ENCODE measurements at places on chromosomes 2 and 18.

DNA sequence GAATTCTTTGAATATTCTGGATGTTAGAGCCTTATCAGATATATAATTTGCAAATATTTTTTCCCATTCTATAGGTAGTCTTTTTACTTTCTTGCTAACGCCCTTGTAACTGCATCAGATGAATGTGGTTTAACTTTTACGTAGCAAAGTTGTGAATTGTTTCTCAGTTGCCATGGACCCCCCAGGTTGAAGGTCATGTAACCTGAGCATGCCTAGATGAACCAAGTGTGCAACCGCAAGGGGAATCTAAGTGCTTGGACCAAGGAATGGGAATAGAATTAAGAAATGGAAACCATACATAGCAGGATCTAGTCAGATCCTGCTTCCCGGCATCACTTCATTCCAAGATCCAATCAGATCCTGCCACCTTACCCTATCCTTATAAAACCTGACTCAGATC lies 65.1 kb upstream of the TNP1 start:
- no peak for DNase-seq

GRCh38 chr18:66749481-66750035 lies 145.7 kb upstream of the CDH19 start:
- no peak for DNase-seq

GRCh38 chr2:235812185-235812665 lies 318.4 kb downstream of the AGAP1 start:
- DNase-seq = no peak

GRCh38 chr2:72204786-72205503 lies 57.3 kb upstream of the CYP26B1 start:
- DNase-seq = no peak

DNA sequence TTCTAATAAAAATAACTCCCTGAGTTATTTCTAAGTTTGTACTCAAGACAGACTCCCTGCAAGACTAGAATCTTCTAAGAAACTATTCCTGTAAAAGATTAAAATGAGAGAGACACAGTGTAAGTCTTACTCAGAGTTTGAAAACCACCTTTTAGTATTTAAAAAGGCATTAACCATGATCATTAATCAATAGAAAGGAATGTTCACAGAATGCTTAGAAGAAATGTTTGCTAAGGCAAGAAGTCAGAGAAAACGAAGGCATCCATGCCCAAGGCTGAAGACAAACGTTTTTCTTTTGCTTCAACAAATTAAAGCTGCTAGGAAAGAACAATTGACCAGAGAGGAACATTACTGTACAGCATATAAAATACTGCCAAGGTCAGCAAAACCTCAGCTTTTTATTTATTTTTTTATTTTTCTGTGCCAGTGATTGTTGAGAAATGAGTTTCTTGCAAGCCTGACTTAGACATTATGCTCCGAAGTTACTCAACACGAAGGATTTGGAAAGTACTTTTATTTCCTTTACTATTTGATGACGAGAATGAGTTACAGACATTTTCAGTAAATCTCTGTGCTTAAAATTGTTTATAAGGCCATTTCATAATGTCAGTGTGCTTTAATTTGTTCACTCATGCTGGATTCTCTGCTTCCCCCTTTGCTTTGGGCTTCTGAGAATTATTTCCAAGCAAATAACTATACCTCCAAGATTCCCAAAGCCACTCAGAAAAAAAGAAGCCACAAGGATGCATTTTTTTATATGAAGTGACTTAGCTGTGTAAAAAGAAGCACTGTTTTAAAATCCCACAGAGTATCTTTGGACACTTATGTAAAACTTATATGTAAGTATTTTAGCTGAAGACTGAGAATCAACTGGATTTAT lies 20.5 kb downstream of the RND3 start:
- no peak for DNase-seq

DNA sequence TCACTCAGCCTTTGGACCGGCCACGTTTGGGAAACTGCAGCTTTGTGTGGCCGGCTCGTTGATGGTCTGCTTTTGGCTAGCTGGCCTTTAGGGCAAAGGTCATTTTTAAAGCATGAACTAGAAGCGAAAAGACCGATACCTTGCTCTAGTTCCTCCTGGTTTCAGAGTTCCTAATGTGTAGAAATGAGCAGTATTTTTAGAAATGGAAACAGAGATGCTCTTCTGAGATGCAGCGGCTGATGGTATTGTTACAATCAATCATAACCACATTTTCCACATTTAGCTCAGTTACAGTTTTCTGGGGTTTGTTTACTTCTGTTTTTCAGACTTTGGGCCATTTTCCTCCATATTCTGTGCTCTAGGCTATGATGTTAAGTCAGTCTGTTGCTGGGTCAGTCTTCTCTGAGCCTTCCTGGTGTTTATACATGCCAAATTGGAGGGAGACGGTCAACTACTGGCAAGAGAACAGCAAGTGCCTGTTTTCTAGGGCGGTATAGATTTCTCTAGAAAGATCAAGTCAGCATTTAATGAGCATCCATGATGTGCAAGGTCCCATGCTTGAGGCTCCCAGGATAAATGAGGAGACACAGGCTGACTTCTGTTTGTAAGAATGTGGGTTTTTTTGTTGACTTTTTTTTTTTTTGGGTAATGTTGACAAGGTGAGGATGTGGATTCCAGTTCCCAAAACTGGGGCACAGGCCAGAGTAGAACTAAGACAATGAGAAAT lies 28.0 kb downstream of the RNF144A start:
- peak; percentile 52 for DNase-seq

DNA sequence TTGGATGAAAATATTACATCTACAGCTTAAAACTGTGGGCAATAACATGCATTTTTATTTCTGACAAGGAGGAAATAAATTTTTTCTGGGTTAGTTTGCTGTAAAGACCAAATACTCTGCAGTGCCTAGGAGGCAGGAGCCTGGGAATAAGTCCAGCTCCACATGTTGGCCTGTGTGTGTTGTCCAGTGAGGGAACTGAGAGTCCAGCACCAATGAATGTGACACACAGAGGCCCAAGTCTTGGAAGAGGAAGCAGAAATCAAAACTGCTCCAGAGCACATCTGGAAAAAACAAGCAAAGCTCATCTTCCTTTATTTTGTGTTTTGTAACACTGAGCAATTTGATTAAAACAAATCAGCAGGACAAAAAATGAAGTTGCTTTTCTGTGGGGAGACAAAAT lies 63.1 kb upstream of the KLHL14 start:
- DNase-seq = no peak

- no peak for DNase-seq
These were observed 172.7 kb upstream of the TRIB2 start for GRCh38 chr2:12543978-12544558.

DNA sequence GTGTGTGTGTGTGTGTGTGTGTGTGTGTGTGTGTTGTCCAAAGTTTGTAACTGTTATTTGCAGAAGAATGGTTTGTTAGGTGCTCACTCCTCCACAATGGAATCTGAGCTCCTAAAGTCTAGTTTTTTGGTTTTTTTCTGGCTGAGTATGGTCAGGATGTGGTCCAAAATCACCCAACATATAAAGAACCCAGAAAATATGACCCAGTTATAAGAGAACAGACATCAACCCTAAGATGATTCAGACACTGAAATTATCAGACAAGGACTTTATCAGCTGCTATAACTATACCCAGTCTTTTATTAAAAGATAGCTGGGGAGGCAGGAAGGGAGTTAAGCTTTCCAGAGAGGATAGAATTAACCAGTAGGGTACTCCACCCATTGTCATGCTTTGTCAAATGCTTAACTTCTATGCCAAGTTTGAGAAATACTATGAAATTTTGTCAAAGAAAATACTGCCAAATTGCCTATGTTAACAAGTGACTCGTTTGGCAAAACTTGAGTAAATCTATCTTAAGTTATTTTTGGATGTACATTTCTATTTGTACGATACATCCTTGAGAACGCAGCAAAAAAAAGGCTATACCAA lies 57.5 kb downstream of the TANK start:
- DNase-seq = no peak

GRCh38 chr18:42635378-42636048 lies 480.0 kb downstream of the RIT2 start:
- DNase-seq = no peak

DNA sequence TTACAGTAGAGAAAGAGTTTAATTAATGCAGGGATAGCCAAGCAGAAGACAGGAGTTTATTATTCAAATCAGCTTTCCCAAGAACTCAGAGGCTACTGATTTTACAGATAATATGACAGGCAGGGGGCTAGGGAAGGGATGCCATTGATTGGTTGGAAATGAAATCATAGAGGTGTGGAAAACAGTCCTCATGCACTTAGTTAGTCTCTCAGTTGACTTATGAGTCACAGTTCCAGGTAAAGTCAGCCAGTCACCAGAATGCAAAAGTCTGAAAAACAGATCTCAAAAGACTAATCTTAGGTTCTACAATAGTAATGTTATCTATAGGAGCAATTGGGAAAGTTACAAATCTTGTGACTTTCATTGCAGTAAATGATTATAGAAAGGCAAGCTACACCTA lies 676.4 kb upstream of the CHAC2 start:
- DNase-seq = no peak

DNA sequence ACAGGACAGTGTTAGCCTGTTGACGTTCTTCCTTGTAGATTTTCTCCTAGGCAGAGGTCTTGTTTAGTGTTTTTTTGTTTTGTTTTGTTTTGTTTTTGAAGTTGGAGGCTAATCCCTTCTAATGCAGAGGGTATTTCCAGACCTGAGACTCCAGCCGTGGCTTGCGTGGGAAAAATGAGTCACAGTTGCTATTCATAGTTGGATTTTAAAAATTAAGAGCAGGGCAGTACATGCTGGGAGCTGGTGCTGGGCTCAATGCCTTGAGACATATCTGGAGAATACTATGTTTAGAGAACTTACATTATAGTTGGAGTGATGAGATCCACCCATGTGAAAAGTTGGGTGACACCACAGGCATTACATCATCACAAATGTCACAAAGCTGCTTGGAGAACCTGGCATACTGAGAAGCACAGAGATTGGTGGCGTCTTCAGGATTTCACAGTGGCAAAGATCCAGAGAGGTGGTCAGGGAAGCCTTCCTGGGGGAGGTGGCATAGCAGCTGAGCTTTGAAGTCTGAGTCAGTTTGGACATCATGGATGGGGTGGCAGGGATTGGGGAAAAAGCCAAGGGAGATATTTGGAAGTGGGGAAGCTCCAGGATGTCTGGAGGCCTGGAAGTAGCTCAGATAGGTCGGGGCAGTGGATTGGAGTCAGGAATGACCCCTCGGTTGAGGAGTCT lies 249.4 kb downstream of the LOXHD1 start:
- no peak for DNase-seq

DNA sequence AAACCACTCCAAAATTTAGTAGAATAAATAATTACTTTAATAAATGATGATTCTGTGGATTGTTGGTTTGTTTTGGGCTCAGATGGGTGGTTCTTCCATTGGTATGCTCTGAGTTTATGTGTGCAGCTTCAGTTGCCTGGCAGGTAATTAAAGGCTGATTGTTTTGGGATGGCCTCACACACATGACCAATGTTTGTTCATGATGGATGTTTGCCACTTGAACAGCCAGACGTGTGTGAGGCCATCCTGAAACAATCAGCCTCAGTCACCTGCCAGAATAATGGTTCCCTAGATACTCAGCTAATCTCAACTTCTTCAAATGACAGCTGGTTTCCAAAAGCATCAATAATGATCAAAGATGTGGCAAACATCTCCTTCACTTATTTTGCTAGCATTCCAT lies 352.5 kb upstream of the GULP1 start:
- DNase-seq = no peak

- DNase-seq = no peak
These were observed 83.6 kb downstream of the RTTN start for GRCh38 chr18:70121842-70122241.

DNA sequence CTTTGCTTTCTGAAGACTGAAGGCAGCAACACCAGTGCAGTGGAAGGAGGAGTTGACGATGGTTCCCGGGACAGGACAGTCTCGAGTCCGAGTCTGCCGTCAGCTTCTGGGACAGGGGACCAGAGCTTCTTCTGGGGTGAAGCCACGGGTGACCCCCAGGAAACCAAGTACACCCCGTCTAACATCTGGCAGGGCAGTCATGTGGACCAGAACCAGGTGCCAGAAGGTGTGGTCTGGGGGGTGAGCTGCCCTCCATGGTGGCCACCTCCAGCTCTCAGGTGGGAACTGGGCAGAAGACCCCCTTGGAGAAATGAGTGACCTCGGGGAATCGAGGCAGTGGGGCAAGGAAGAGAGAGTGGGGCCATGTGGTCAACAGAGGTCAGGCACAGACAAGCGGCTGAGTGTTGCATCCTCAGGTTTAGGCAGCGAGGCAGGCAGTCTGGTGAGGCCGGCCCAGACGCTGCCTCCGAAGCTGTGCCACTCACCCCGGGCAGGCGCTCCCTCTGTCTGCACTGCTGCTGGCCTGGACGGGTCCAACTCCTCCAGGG lies 204.3 kb downstream of the HDAC4 start:
- DNase-seq = no peak

GRCh38 chr2:75140288-75140687 lies 59.0 kb downstream of the TACR1 start:
- no peak for DNase-seq

- no peak for DNase-seq
These were observed 79.4 kb downstream of the GFPT1 start for GRCh38 chr2:69307579-69308064.

- no peak for DNase-seq
These were observed 103.6 kb upstream of the CELF4 start for GRCh38 chr18:37668971-37669747.

DNA sequence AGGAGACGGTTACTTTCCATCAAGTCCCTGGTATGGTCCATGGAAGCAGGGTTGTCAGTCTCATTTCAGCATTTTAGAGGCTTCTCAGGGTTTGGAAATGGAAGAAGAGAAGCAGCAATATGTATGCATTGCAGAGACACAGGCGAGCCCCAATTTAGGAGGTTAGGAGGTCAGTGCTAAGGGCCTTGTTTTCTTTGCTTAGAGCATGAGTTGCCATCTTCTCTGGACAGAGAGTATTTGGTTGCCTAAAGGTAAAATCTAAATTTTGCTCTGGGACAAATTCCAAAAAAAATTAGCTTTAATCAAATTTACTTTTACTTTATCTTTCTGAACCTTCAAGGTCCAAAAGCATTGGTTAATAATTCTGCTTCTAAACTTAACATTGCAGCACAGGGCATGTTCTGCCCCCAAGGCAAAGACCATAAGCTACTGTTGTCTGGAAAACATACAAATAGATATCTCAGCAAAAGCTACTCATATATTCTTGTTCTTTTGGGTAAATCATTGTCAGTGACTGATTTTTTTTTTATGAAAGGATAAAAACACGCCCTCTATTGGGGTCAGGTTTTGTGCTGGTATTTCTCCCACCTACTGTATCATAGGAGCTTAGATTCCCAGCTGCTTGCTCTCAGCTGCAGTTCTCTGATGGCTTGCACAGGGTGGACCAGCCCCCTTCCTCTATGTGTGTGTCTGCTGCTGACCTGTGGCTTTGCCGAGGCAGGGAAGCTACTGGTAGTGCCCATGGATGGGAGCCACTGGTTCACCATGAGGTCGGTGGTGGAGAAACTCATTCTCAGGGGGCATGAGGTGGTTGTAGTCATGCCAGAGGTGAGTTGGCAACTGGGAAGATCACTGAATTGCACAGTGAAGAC lies at the start of gene UGT1A9:
Gene UGT1A9, plus strand, starts transcription at position 609 of the 872 bp plus-strand sequence. Its CDS starts 37 bp downstream, at position 646.
- DNase-seq = no peak

GRCh38 chr2:27079233-27080139 lies 1.1 kb downstream of the EMILIN1 start:
- no peak for DNase-seq

- DNase-seq = no peak
These were observed 311.7 kb upstream of the PKDCC start for GRCh38 chr2:41736105-41736567.

- no peak for DNase-seq
These were observed 30.1 kb downstream of the IGFBP5 start for GRCh38 chr2:216665242-216665641.

- no peak for DNase-seq
These were observed 276.3 kb downstream of the KCNS3 start for GRCh38 chr2:18154812-18155211.

- no peak for DNase-seq
These were observed 33.3 kb downstream of the KIAA1328 start for GRCh38 chr18:36862182-36862581.
